ENCODE measurements at places on chromosomes 2 and 18. TPM values are rescaled to one million over a fixed set of nuclear protein-coding genes. Genes with fewer than 3 reads are reported as not detected.

- no peak for DNase-seq
These were observed 16.8 kb downstream of the ST8SIA5 start for GRCh38 chr18:46740046-46740445.

- no peak for DNase-seq
These were observed 134.4 kb downstream of the CAMKMT start for GRCh38 chr2:44496130-44496529.

GRCh38 chr2:179890666-179891065, 29.3 kb upstream of the ZNF385B start:
- no peak for DNase-seq

GRCh38 chr18:77105680-77106079, 26.9 kb downstream of the MBP start:
- DNase-seq: no peak

- DNase-seq: no peak
These were observed 64.6 kb upstream of the PARD3B start for GRCh38 chr2:204480676-204481075.

DNA sequence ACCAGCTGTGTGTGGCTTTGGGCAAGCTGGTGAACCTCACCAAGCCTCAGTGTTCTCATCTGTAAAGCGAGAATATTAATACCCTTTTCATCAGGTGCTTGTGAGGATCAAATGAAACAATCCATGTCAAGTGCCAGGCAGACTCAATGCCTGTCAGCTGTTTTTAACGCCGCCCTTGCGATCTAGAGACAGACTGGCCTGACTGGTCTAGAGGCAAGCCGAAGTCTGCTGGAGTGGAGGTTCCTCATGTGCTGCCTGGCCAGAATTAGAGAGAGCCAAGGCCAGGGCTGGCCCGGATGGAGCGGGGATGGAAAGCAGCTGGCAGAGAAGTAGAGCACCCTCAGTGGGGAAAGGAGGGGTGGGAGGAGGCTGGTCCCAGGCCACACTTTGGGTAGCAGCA, 74.5 kb upstream of the B3GNT7 start:
- DNase-seq: no peak

GRCh38 chr2:157229572-157229971, 27.9 kb upstream of the GALNT5 start:
- peak; percentile 46 for DNase-seq

- no peak for DNase-seq
These were observed 25.7 kb downstream of the MC2R start for GRCh38 chr18:13889671-13890070.

NOL4 gene
- 0.52 TPM for total RNA-seq

AQP12B gene
- total RNA-seq: not detected
